ENCODE measurements at places on chromosomes 2 and 18.

- no peak for DNase-seq
These were observed 65.6 kb downstream of the EHD3 start for GRCh38 chr2:31299547-31299946.

DNA sequence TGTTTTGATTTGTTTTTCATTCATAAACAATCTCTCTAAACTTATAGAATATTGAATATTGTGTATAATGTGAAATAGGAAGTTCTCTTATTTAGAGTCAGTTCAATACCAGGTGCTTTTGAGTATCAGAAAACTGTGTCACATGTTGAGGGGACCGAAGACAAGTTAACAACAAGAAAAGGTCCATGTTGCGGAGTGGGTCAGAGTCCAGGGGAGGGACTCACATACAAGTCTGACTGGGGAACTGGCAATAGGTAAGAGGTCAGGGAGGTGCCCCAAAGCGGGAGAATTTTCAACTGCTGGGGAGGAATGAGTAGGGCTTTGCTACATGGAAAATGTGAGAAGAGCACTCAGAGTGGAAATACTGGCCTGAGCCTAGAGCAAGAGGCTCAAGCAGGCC is 19.8 kb upstream of the BCL11A start:
- DNase-seq = no peak

- no peak for DNase-seq
These were observed 517.0 kb upstream of the SOX11 start for GRCh38 chr2:5175231-5175630.

DNA sequence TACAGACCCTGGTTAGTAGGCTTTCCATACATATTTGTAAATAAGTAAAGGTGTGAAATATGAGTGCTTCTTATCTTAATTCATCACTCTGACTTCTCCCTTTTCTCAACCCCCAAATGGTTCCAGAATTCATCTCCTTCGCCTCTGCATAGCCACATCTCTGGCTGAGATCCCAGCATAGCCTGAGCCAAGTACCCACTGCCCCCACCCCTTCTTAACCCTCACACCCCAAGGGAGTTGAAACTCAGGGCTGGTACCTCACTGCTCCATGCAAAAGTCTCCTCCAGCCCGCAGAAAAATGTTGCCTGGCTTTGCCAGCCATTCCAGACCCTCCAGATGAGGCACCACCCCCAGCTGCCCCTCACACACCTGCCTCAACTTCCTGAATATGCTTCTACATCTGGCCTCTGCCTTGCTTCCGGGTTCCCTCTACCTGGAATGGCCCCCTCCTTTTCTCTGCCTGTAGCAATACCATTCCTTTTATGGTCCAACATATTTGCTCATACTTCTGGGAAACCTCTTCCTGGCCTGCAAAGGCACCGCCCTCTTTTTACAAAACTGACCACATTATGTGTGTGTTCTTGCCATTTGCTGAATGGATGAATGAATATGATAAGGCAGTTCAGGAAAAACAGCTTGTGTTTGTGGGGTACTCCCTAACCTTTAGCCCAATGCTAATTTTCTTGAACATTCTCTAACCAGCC is 112.8 kb downstream of the CELF4 start:
- no peak for DNase-seq

DNA sequence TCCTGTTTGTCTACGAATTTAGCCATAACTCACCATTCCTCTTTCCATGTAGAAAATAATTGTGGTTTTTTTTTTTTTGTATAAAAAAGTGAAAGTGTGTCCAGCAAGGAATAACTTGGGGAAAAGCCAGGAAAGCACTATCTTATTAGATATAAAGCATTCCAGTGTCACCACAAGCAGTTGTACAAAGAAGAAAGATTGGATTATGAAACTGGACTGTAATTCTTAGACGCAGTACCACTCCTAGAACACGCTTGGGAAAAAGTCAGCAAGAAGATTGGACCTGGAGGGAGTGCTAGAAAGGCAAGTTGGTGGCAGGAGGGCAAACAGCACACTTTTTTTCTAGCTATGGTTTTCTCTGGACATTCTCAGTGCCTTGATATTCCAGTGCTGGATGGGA is 186.7 kb downstream of the PARD3B start:
- no peak for DNase-seq

- DNase-seq = no peak
These were observed 200.2 kb downstream of the TPGS2 start for GRCh38 chr18:36628435-36629137.

DNA sequence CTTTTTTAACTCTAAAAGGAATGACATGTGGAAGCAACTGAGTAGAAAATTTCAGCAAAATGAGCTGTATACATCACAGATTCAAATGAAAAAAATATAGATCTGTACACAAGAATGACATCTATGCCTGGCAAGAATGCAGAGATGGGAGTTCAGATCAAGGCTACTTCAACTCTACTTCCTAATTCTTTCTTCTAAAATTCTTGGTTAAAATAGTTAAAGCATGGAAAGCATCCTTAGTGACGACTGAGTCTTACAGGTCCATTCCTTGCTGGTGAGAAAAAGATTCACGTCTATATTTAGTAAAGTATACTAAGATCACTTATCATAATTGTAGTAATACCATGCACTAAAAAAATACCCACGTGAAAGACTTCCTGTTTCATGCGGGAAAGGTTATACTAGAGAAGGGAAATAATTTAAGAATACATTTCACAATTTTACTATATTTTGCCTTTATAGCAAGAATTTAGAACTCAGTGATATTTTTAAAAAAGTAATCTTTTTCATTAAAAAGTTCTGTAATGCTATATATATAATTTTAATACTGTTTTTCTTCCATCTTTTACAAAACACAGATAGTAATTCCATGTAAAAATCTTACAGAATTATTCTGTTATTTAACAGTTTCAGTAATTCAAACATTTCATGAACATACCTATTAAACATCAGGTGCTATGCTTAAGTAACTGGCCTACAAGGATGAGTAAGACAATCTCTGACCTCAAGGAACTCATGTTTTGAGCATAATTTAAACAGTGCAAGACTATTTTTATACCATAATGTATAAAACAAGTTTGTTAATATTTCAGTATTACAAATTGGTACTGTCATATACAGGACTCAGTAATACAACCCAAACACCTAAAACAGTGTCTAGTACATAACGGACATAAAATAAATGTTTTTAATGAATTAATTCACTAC is 159.6 kb downstream of the BAZ2B start:
- no peak for DNase-seq

GRCh38 chr2:112692495-112692911 is 28.3 kb upstream of the NT5DC4 start:
- DNase-seq = peak; percentile 79

- DNase-seq = no peak
These were observed 11.6 kb upstream of the BOK start for GRCh38 chr2:241546771-241547498.

DNA sequence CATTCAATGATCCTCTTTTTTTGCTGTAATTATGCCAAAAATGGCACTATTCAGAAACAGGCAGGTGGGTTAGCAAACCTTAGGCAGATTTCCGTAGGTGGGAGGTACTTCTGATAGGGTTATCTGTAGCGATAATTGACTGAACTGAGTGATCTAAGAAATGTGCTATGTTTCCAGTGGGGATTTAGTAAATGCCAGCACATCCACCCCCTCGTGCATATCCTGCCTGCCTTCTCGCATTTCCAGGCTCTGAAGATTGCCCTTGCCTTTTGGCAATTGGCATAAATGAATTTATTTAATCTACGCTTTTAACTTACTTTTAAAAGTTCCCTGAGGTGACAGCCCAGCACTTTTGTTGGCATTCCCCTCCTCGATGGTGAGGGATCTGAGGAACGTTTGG is 576 bp upstream of the FSHR start:
- no peak for DNase-seq

- DNase-seq = peak; percentile 29
These were observed 12.2 kb downstream of the SCN2A start for GRCh38 chr2:165251366-165251765.

GRCh38 chr2:192877159-192877558 is 682.4 kb upstream of the TMEFF2 start:
- DNase-seq = no peak

DNA sequence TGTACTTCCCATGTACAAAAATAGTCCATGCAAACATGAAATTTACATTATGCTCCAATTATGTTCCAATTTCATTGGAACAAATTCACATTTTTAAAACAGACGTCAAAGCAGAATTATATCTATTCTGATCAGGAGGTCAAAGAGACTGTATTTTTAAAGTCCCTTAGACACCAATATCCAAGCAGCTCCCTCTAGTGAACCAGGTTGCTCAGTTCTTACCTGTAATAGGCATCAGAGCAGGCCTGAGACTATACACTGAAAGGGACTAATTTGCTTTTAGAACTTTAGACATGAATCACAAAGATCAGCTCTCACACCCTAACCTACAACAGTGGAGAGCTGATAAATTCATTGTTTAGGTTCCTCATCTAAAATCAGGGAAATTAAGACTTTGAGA is 273.9 kb downstream of the MBD2 start:
- DNase-seq = no peak

- peak; percentile 77 for DNase-seq
These were observed 30.2 kb downstream of the NYAP2 start for GRCh38 chr2:225429717-225430116.

DNA sequence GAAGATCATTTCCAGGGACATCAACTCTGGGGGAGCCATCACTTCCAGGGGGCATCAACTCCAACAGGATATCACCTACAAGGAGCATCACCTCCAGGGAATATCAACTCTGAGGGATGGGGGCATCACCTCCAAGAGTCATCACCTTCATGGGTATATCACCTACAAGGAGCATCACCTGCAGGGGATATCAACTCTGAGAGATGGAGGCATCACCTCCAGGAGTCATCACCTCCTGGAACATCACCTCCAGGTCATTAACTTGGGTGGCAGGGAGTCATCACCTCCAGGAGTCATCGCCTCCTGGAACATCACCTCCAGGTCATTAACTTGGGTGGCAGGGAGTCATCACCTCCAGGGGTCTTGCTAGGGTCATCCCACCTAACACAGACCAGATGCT is 167.6 kb downstream of the NDUFA10 start:
- DNase-seq = no peak

- no peak for DNase-seq
These were observed 145.4 kb downstream of the TMEFF2 start for GRCh38 chr2:192049362-192049761.

GRCh38 chr2:160288324-160288723 is 88.3 kb upstream of the ITGB6 start:
- no peak for DNase-seq

DNA sequence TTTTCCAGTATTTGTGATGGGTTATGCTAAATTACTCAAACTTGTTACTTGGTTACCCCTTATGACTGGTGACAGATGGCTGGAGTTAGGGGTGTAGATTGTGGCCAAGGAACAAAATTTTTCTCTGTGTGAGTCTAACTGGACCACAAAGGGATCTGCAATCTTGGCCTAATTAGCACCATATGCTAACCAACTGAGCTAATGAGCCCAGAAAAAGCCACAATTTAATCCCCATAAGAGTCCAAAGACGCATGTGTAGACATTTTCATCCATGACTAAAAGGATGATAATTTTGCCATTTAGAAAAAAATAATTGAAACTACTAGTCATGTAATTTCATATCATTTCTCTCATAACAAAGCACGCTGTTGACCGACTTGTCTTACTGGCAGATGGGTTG is 151.2 kb downstream of the ABCA12 start:
- no peak for DNase-seq

GRCh38 chr2:209790066-209790728 is 18.6 kb downstream of the UNC80 start:
- no peak for DNase-seq

DNA sequence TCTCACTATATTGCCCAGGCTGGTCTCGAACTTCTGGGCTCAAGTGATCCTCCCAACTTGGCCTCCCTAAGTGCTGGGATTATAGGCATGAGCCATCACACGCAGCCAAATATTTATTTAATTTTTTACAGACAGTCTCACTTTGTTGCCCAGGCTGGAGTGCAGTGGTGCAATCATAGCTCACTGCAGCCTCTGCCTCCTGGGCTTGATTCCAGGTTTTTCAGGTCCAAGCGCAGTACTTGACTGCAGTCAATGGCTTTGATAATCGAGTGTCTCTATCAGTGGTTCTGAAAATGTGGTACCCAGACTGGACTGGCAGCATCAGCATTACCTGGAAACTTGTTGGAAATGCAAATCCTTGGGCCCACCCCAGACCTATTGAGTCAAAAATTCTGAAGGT is 63.1 kb downstream of the PLB1 start:
- DNase-seq = no peak

- DNase-seq = no peak
These were observed 65.3 kb upstream of the SMAD7 start for GRCh38 chr18:49015886-49016647.

- DNase-seq = no peak
These were observed 480.5 kb upstream of the ZEB2 start for GRCh38 chr2:145000376-145000775.

DNA sequence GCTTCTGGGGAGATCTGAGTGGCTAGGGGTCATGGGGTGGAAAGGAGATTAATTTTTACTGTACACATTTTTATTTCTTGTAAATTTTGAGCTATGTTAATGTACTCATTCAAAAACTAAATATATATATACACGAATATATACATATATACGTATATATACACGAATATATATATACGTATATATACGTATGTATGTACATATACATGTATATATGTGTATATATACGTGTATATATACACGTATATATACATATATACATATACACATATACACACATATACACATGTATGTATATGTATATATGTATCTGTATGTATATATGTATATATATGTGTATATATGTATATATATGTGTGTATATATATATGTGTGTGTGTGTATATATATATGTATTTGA is 3.0 kb upstream of the FHL2 start:
- no peak for DNase-seq

GRCh38 chr2:96692094-96692971 is 47.5 kb downstream of the LMAN2L start:
- DNase-seq = no peak

DNA sequence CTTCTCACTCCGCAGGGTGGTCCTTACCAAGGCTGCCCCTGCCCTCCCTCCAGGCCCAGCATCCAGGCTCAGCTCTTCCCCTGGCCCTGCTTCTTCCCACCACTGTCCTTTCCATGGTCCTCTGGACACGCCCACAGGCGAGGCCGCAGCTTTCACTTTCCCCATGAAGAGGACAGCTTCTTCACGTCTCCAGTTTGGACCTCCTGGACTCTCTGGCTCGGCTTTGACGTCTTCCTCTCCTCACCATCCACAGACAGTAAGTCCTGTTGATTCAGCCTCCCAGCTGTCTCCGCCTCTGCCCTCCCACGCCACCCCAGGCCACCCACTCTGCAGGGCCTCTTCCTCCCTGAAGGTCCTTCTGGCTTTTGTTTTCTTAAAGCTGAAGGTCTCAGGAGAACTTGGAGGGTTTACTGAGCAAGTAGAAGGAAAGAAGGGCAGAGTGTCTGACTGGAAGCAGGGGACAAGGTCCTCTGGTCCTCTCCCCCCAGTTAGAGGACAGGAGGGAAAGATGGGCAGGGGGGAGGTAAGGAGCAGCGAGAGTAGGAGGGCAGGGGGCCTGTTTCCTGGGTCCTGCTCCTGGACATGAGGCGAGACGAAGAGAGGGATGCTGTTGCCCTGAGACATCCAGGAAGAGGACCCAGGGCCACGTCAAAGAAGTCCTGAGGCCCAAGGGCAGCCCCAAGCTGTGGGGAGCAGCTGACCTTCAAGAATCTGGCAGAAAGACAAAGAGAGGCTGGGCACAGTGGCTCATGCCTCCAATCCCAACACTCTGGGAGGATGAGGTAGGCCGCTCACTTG is 24.7 kb upstream of the NMUR1 start:
- DNase-seq = no peak

All from NCI-H1105 (cell line).